ENCODE measurements at places on chromosomes 12 and 14. TPM values are rescaled to one million over a fixed set of nuclear protein-coding genes. Genes with fewer than 3 reads are reported as not detected.

DNA sequence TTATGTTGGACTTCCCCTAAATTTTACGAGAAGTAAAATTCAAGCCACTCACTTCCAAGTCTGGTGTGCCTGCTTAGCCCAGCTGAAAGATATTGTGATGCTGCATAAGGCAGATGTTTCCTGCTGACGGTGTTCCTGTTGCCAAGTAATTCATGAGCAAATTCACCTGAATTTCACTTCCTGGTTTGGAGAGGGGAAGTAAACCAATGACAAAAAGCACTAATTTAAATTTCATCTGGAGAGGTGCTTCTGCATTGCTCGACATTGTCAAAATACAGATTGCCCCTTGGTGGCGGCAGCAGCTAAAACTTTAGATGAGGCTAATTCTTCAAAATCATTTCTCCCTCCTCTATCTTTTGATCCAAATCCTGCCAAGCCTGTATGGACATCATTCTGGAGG is 281.1 kb downstream of the AACS start:
- no peak for DNase-seq

- peak; percentile 78 for DNase-seq
Measured at GRCh38 chr12:93419388-93420034, 22.2 kb downstream of the UBE2N start.

- no peak for DNase-seq
Measured at GRCh38 chr14:43789458-43789857, 717.6 kb downstream of the FSCB start.

DNA sequence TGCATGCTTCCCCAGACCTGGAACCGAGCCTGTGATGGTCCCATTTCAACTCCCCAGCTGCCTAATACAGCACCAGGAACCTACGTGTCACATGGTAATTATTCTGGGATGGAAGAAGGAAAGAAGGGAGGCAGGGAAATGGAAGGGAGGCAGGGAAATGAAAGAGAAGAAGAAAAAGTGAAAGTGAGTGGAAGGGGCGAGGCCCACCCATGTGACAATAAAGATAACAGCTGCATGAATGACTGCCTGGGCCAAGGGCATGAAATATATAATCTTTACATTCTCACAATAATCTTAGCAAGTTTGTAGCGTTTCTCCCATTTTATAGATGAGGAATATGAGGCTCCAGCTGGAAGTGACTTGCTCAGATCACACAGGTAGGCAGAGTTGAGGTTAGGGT is 245.0 kb upstream of the PWP1 start:
- DNase-seq, result no peak

- no peak for DNase-seq
Measured at GRCh38 chr14:95500201-95500681, 16.2 kb downstream of the SYNE3 start.

- DNase-seq, result peak; percentile 37
Measured at GRCh38 chr14:75046899-75047298, 4.4 kb downstream of the MLH3 start.

GRCh38 chr14:74942608-74943007 is 12.8 kb downstream of the PGF start:
- DNase-seq, result no peak

The SERPINA9 gene
- not detected for total RNA-seq

The ANO4 gene
- 2.1 TPM for total RNA-seq

The CBLN3 gene
- total RNA-seq, result 0.52 TPM

The APOLD1 gene
- 1.5 TPM for total RNA-seq

The RDH5 gene
- 2.7 TPM for total RNA-seq

The FOXA1 gene
- total RNA-seq, result 0.40 TPM

Data from renal cortical epithelial cell (primary cell).